Skin of body (tissue), 3 donors: ENCODE measurements at places on chromosomes 1 and 21.

- DNase-seq = no peak
These were observed 127.6 kb downstream of the DMRTB1 start for GRCh38 chr1:53586765-53587164.

DNA sequence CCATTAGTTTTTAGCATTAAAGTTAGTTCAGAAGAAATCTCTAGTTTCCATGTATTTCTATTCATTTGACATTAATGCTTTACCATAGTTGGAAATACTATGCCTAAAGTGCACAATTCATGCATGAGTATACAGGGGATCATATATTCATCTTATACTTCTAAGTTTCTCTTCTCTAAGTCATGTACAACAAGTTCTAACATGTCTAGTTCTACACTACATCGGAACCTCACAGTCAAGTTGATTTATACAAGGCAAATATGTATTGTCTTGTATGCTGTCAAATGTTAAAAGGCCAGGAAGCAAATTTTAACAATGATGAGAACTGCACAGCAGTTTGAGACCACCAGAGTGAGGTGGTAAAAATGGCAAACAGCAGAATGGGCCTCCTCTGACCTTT is 22.9 kb upstream of the MOB3C start:
- no peak for DNase-seq

- no peak for DNase-seq
These were observed 16.8 kb downstream of the GALNT2 start for GRCh38 chr1:230083746-230084407.

DNA sequence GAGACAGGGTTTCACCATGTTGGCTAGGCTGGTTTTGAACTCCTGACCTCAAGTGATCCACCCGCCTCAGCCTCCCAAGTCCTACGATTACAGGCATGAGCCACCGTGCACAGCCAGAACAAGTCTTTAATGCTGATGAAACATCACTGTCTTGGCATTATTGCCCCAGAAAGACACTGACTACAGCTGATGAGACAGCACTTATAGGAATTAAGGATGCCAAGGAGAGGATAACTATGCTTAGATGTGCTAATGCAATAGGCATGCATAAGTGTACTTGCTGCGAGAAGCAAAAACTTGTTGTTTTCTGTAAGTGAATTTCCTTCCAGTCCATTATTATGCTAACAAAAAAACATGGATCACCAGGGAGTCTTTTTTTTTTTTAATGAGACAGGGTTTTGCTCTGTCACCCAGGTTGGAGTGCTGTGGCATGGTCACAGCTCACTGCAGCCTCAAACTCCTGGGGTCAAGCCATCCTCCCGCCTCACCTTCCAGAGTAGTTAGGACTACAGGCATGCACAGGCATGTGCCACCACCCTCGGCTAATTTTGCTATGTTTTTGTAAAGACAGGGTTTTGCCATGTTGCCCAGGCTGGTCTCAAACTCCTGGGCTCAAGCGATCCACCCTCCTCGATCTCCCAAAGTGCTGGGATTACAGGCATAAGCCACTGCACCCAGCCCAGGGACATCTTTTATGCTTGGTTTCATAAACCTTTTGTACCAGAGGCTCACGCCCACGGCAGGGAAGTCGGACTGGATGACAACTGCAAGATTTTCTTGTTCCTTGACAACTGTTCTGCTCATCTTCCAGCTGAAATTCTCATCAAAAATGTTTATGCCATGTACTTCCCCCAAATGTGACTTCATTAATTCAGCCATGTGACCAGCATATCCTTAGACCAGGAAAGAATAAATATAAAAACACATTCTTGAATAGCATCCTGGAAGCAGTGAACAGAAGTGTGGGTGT is 23.1 kb downstream of the RHEX start:
- no peak for DNase-seq

DNA sequence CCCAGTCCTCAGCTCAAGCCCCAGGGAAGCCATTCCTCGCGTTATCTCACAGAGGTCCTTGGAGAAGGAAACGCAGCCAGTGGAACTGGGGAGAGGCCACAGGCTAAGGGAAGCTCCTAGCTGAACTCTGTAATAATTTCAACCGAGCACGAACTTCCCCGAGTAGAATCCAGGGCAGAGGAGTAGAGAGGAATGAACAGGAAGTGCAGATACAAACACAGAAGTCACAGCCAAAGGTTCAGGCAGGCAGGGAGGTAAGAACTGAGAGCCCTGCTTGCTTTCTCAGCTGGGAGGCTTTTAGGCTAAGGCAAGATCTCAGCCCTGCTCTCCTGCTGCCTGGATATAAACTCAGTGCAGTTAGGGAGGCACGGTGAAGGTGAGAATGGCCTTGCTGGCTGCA is 23.7 kb downstream of the WARS2 start:
- no peak for DNase-seq

DNA sequence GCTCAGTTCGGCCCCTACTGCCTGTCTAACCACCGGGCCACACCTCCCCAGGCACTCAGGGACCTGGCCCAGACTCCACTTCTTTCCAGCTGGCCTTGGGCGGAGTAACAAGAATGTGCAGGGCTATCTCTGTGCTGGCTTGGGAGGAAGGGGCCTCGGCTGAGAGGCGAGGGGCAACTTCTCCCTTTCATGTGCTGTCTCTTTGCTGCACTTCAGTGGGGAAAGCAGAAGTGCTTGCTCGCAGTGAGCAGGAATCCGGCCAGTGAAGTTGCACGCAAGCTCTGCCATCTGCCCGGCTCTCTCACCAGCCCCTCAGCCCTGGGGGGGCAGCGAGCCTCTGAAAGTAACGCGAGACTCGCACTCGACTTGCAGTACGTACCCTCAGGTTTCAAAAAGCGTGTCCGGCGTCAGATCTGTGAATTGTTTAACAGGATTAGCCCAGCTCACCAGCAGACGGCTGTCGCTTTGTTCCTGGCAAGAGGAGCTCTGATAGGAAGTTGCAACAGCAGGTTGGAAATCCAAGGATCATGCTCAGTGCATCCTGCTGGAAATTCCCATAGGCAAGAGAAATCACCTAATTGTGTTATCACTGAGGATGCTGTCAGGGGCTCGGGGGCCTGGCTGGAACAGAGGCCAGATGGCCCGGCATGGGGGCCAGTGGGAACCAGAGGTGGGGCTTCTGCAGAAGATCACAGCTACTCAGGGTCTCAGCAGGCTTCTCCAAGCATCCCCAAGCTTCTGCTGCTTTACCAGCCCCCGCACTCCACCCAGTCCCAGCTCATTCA is 221.1 kb downstream of the NPHP4 start:
- no peak for DNase-seq

DNA sequence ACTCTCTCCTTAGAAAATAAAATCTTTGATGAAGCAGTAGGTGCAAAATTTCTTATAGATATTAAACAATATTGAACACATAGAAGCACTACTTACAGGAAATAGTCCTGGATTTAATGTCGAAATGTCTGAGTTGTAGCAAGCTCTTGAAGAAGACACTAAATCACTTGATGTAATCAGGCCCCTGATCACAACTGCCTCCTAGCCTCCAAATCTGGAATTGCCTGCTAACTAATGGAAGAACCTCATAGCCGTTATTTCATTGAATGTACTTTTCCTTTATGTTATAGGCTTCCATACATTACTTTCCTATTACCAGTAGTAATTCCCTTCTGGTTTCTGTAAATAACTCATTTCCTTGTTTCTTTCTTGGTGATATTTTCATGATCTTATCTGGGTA is 675.7 kb upstream of the CHRM3 start:
- no peak for DNase-seq

- peak; percentile 53 for DNase-seq
These were observed at the start of gene RAVER2 for GRCh38 chr1:64744492-64745180. TSS of gene RAVER2 (plus strand) at chr1:64745075. CDS start at chr1:64745173, 98 bp downstream.
